ENCODE measurements at places on chromosomes 1 and 21.

GRCh38 chr1:222582099-222582774 lies 7.5 kb downstream of the TAF1A start:
- peak; percentile 29 for DNase-seq

DNA sequence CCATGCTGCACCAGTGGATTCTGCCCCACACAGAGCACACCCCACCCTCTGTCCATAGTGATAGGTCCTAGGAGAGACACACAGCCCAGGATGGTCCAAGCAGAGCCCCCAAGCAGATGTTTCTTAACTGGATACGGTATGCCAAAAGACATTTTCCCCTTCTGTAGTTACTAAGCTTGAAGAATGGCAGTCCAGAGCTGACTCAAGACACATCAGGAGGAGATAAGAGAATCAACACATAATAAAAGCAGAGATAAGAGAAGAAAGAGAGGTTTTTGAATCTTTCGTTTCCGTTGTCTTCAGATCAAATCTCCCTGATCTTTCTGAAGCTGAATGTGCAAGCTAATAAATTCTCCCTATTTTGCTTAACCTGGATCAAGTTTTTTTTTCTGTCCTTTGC lies 21.8 kb upstream of the CASQ2 start:
- no peak for DNase-seq

- DNase-seq: peak; percentile 50
These were observed 14.0 kb upstream of the RAP1A start for GRCh38 chr1:111605576-111605975.

DNA sequence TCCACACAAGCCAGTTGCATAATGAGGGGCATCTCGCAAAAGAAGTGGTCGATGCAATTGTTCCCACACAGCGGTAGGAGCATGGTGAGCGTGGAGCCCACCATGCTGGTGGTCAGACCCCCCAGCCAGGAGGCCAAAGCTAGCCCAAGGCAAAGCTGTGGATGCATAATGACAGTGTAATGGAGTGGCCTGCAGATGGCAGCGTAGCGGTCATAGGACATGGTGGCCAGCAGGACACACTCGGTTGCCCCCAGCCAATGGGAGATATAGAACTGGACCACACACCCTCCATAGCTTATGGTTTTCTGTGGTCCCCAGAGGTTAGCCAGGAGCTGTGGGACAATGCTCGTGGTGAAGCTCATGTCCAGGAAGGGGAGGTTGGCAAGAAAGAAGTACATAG lies 4.3 kb downstream of the OR2C3 start:
- no peak for DNase-seq

DNA sequence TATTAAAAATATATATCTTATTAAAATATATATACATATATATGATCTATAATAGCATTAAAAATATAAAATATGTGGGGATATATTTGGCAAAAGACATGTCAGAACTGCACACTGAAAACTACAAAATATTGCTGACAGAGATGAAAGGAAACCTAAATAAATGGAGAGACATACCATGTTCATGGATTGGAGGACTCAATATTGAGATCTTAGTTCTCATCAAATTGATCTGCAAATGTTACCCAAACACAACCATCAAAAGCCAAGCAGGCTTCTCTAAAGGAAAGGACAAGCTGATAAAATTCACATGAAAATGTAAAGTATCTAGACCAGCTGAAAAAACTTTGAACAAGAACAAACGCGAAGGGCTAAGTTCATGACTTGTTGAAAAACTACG lies 7.2 kb downstream of the NADK start:
- DNase-seq: no peak

- no peak for DNase-seq
These were observed 138.2 kb upstream of the RAB4A start for GRCh38 chr1:229132706-229133105.

DNA sequence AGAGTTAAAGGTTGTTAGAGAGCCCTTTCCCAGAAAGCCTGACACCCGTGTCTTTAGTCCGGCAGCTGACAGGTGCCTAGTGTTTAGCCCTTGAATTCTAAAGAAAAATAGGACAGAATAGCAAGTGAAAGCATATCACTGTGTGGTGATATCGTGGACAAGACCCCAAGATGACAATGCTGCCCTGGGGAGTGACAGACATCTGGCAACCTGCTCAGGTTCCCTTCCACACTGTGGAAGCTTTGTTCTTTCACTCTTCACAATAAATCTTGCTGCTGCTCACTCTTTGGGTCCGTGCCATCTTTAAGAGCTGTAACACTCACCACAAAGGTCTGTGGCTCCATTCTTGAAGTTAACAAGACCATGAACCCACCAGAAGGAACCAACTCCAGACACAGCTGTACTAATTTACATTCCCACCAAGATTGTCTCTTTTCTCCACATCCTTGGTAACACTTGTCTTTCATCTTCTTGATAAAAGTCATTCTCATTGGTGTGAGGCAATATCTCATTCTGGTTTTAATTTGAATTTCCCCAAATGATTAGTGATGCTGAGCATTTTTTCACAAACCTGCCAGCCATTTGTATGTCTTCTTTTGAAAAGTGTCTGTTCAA lies 107.6 kb upstream of the SGIP1 start:
- no peak for DNase-seq

DNA sequence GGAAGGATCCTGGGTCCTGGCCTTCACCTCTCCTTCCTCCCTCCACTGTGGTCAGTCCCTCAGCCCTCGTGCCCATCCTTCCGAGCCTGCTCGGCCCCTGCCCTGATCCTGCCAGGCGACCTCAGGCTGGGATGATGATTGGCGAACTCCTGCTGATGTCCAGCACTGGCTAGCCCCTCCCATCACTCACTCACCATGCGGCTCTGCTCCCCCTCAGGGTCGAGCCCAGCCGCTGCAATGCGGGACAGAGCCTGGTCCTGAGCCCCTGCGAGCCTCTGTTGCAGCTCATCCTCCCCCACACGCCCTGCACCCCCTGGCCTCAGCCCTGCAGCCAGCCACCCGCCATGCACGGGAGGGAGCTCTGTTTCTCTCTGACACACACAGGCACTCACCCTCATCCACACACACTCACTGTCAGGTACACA lies 100.2 kb downstream of the DMRTB1 start:
- DNase-seq: no peak

- DNase-seq: no peak
These were observed 183.8 kb upstream of the ARHGEF16 start for GRCh38 chr1:3270403-3271245.

DNA sequence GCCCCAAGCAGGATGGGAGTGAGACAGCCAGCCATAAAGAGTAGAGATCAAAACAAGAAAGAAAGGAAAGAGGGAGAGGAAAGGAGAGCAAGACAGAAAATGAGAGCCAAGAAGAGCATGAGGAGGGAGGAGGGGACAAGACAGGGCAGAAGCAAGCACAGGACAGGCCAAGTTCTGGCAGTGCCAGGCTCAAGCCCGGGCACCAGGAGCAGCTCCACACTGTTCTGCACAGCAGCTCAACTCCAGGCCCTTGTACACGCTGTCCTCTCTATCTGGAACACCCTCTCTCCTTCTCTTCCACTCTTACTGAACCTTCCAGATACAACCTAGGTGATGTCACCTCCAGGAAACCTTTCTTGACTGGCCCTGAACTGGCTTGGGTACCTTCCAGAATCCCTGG lies 11.7 kb downstream of the IFFO2 start:
- no peak for DNase-seq

DNA sequence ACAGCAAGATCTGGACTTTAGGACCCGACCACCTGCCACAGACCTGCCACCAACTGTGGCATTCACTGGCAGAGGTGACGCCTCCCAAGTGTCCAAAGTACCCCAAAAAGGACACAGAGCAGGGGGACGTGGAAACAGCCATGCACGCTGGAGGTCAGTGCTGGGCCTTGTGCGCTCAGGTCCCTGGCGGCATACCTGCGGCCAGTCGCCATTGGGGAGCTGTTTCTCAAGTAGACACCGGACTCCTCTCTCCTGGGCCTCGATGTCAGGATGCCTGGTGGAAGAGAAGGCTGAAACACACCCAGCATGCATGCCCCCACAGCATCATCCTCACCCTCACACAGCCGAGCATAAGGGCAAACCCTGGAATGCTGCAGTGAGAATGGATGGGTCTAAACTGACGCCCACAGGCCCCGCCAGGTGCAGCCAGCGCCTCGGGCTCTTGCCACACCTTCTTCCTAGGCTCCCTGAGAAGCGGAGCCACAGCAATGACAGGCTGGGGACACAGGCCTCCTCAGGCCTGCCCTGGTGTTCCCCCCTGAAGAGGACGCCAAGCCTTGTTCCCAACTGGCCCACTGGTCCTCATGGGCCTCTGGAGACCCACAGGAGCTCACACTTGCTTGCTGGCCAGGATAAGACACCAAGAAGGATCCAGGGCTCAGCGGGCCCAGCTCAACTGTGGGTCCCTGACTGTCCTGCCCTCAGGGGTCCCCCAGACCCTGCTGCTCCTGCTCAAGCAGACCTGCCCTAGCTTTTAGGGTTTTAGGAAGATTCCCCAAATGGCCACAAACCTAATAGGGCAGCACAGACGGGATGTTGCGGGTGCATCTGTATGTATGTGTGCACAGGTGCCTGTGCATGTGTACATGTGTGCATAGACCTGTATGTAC lies 7.7 kb upstream of the SPATC1L start:
- DNase-seq: no peak

GRCh38 chr1:59478822-59479221 lies 181.9 kb downstream of the FGGY start:
- DNase-seq: no peak

DNA sequence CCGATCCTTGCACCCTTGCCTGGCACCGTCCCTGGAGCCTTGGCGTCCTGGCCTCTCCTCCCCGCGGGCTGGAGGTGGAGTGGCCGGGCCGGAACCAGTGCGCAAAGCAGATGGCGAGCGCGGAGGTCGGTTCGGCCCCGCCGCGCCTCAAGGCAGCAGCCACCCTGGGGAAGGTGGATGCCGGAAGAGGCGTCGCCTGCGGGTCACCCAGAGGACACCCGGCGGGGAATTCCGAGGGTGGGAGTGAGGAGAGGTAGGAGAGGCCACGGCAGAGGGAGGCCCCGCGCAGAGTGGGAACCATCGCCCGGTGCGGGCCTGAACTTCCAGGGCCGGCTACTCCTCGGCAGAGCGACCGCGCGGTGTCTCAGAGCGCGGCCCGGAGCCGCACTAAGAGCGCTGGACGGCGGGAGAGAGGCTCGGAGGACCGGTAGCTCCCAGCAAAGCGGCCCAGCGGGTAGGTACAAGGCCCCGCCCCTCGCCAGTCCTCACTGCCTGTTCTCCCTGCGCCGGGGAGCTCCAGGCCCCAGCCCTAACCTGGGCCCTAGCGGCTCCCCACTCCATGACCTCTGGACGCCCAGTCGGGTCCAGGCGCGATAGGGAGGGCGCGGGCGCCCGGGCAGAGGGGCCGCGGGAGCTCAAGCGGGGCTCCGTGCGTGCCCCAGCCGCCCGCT lies at the start of gene RNF207:
TSS of gene RNF207 (plus strand) at position 271 of the 671 bp plus-strand sequence. CDS start 417 bp downstream, outside the sequence.
- DNase-seq: peak; percentile 66

- DNase-seq: no peak
These were observed 28.0 kb upstream of the SMIM12 start for GRCh38 chr1:34887593-34887992.

DNA sequence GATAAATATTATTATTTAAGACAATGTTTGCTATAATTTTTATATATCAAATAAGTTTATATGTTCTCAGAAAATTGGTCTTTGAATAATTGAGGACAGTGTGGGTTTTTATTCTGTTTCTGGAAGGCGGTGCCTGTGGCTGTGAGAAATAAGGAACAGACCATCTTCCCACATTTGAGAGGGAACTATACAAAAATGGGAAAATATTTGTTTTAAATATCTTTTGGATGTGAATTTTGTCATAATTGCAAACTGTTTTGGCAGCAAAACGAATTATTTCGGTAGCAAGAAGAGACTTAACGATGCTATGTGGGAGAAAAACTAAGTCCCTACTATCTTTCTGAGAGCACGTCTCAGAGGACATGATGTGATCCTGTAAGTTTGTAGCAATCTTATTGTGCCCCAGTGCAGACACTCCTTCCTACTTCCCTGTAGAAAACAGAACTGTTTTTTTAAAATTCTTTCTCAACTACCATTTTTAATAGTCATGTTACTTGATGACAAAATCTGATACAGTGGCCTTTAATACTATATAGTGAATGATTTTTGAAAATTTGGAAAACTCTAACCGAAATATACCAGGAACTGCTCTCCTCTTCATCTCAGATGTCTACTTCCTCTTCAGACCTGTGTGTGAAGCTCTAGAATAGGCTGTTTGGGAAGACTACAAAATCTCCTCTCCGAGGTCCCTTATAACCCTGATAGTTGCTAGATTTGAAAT lies 25.4 kb downstream of the PTPRC start:
- no peak for DNase-seq

- no peak for DNase-seq
These were observed 167.2 kb upstream of the PTBP2 start for GRCh38 chr1:96554364-96554763.

DNA sequence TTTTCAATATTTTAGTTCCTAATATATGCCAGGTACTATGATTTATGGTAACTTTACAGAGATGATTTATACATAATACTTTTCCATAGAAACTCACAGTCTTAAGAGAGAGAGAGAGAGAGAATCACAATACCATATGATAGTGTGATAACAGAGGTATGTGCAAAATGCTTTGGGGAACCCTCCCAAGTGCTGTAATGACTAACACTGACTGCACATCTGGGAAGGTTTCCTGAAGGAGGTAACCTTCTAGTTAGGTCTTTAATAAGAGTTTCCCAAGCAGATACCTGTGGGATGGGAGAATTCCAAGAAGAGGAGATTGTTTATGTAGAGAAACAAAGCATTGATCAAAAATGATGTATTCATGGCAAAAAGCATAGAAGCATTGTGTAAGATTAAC lies 34.6 kb upstream of the PIGC start:
- DNase-seq: no peak

- no peak for DNase-seq
These were observed 42.3 kb downstream of the KRTAP10-1 start for GRCh38 chr21:44497703-44498126.

GRCh38 chr1:171424494-171424893 lies 60.8 kb upstream of the PRRC2C start:
- no peak for DNase-seq

DNA sequence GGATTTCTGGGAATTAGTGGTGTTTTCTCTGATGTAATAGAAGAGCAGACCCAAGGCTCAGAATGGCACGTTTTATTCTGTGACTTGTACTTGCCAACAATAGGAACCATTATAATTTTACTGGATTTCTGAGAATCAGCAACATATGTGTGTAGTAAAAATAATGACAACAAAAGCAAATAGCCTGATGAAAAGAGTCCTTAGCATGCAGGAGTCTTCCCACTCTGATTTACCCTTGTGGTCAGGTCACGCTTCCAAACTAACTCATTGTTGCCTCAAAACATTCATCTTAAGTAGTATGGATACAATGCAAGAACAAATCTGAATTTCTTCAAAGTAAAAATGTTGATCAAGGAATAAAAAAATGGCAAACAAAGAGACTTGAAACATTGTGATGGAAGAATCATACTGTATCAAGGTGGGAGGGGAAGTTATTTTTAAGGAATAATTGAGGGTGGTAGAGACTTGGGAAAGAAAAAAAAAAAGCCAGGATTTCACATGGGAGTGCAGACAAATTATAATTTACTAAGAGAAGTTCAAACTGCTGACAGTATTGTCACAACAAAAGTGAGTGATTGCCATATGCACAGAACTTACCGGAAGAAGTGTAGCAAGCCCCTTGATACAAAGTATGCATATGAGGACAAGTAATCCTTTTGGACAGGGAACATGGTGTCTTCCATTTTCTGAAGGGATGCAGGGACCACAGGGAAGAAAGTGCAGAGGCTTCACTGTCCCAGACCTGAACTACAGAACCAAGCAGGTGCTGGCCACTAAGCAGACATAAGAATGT lies 31.2 kb upstream of the RGL1 start:
- DNase-seq: no peak

- DNase-seq: peak; percentile 57
These were observed 4.8 kb upstream of the IL24 start for GRCh38 chr1:206892351-206892984.

Data from fibroblast of skin of right quadriceps (primary cell).